Hippocampal formation (tissue), 2 donors: ENCODE measurements at places on chromosomes 5 and 9.
A peak's percentile ranks its signal among the peaks of the same experiment; 100 is the strongest.

GRCh38 chr5:17406423-17406838 is 91.6 kb upstream of the TAF11L2 start:
- DNase-seq = no peak

DNA sequence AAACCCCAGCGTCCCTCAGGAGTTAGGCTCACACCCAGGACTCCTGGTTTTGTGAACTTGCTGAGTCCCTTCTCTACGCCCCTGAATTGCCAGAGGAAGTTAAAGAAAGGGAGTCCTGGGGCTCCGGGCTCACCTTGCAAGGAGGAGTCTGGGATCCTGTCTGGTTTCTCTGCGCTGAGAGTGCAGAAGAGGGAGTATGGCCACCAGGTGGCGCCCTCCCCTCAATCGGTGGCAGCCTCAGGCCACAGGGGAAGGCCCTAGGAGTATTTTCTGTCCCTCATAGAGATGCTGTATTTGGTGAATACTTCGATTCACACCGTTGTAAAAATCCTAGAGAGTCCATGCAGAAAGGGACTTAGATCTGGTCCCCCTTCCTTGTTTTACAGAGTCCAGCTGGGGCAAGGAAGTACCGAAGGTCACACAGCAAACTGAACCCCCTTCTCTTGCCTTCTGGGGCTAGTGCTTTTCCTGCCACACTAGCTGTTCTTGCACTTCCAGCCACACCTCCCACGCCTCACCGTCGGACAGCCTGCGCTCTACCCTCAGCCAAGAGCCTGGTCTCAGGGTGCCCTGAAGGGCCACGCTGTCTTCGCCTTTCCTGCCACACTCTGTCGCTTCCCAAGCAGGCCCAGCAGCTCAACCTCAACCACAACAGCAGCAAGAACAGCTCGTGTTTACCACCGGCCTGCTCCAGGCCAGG is 10.2 kb downstream of the HAND1 start:
- peak; percentile 41 for DNase-seq

DNA sequence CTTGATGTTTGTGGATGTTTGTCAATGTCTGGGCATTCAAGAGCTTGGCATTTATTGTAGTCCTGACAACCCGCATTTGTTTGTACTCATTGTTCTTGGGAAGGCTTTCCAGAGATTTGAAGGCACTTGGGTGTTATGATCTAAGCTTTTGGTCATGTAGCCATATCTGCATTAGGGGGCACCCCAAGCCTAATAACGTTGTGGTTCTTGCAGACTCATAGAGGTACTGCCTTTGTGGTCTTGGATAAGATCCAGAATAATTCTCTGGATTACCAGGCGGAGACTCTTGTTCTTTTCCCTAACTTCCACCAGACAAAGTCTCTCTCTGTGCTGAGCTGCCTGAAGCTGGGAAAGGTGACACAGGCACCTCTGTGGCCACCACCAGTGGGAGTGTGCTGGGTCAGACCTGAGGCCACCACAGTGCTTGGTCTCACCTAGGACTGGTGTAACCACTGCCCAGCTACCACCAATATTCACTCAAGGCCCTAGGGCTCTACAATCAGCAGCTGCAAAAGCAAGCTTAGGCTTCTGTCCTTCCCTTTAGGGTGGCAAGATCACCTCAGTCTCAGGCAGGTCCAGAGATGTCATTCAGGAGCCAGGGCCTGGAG is 144.4 kb upstream of the TAS2R1 start:
- peak; percentile 8 for DNase-seq

DNA sequence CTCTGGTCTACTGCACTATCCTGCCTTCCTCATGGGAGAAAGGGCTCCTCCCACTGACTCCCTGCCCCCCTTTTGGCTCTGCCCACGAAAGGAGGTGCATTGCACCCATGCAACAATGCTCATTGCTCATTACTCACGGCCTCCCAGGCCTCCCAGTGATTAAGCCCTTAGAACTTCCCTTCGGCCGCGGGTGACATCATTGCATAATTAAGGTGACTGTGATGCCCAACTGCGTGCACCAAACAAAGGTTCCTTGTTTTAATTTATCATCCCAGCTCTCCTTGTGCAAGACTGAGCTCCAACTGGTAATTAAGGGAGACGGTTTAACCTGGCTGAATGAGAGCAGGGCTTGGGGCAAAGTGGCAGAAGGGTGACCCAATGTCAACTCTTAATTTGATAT is 180.4 kb downstream of the GAS1 start:
- no peak for DNase-seq

GRCh38 chr5:72921886-72922285 is 34.0 kb upstream of the FCHO2 start:
- DNase-seq = no peak

- no peak for DNase-seq
Measured at GRCh38 chr9:134633362-134634142, 8.1 kb upstream of the COL5A1 start.

DNA sequence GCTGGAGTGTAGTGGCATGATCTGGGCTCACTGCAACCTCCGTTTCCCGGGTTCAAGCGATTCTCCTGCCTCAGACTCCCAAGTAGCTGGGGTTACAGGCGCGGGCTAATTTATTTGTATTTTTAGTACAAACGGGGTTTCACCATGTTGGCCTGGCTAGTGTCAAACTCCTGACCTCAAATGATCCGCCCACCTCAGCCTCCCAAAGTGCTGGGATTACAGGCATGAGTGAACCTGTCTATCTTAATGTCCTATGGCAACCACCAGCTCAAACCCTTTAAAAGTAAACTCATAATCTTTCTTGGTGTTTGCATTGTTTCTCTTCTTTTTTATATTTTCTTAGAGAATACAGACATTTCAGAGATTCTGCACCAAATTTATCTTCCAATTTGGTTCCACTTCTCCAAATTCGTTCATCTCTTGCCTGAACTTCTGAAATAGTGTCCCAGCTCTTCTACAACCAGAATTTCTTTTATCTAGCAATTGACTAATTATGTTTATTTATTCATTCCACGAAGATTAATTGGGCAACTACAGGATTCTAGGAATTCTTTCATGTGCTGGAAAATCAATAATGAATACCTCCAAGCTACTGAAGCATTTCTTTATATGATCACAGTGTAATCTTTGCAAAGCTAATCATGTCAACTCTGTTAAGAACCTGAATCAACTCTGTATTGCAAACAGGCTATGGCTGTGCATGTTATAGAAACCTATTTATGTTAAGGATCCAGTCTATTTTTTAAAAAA is 60.0 kb upstream of the TYRP1 start:
- DNase-seq = no peak

- no peak for DNase-seq
Measured at GRCh38 chr5:169590602-169591001, 7.0 kb downstream of the SPDL1 start.

- DNase-seq = no peak
Measured at GRCh38 chr5:1737790-1738405, 61.7 kb downstream of the MRPL36 start.

DNA sequence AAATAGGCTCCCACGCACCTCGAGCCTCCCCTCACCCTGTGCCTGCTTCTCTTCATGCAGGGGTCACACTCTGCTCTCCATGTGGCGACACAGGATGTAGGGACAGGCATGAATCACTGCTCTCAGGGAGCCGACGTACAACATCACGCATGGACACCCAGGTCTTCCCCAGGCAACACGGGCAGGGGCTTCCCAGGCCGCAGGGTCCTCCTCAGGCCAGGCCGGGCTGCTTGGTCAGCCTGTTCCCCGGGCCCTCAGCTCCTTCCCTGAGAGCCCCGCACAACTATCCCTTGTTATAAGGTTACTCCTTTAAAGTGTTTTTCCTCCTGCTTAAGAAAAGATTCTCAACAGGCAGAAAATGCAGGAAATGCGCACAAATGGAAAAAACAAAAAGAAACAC is 1.1 kb downstream of the SLC6A18 start:
- DNase-seq = no peak

DNA sequence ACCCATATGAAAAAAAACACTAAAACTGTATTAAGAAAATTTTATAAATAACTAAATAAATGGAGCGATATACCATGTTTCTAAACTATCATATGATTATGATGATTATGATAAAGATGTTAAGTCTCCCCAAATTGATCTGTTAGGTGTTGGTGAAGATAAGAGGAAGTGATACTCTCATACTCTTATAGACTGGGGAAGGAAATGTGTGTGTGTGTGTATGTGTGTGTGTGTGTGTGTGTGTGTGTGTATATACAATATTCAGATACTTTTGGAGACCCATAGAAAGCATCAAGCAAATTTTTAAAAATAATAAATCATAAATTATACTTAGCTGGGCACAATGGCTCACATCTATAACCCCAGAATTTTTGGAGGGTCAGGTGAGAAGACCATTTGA is 62.9 kb downstream of the TMEM232 start:
- DNase-seq = no peak

- no peak for DNase-seq
Measured at GRCh38 chr5:58681943-58682342, 99.1 kb downstream of the RAB3C start.
